T-helper 2 cell (primary cell): ENCODE measurements at places on chromosomes 16 and 17.

DNA sequence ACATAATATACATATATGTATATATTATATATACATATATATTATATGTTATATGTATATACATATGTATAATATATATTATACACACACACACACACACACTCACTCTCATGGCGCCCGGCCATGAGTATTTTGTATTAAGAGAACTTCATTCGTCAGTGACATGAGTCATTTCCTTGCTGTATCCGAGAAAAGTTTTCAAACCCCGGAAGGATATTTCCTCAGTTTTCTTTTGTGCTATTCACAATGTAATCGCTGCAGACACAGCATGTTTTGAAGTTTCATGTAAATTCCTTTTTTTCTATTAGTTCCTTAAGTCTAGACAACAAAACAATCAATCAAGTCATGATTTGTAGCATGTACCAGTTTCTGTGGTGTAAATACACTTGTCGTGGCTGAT is 33.3 kb downstream of the OR1D5 start:
- no peak for DNase-seq

- DNase-seq = no peak
Observed at GRCh38 chr17:41294016-41294415, 8.6 kb downstream of the KRTAP29-1 start.

DNA sequence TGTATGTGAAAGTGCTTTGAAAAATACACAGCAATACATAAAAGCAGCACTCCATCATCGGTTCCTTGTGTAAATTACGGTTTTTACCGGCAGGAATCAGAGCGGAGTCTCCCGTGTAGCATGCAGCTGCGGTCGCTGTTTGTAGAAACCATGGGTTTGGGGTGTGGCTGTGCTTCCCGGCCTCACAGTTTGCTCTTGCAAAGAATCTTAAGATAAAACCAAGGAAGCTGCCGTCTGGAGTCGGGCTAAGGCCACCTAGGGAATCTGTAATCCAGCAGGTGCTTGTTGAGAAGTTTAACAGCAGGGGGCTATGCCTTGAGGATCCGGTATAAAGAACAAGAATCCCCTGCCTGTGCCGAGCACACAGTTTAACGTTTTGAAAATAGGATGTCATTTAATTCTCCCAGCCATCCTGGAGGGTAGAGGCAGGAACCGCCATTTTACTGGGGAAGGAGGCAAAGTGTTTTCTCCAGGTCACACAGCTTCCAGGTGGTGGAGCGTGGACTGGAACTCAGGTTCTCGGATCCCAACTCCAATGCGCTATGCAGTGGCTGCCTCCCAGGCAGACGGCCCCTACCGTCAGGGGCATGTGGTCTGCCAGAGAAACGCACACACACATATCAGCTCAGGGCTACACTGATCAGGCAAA is 6.0 kb upstream of the TLCD3A start:
- DNase-seq = no peak

DNA sequence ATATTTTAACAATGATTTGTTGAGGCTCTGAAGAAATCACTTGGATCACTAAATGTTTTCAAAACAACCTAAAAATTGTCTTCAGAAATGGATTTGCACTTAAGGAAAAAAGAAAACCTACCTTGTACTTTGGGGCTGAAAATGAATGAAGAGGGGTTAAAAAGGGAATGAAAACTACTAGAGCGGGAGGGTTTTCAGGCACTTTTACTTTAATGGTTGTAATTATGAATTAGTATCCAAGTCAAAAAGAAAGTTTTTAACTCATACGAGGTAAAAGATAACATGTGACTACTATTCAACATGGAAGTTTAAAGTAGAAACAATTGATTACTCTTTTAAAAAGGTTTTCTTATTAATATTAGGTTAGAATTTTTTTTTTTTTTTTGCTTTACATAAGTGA is 5.1 kb downstream of the IGF2BP1 start:
- no peak for DNase-seq

GRCh38 chr17:1122533-1123392 is 57.0 kb downstream of the ABR start:
- peak; percentile 59 for DNase-seq

GRCh38 chr16:85475233-85475632 is 137.9 kb upstream of the GSE1 start:
- DNase-seq = no peak

DNA sequence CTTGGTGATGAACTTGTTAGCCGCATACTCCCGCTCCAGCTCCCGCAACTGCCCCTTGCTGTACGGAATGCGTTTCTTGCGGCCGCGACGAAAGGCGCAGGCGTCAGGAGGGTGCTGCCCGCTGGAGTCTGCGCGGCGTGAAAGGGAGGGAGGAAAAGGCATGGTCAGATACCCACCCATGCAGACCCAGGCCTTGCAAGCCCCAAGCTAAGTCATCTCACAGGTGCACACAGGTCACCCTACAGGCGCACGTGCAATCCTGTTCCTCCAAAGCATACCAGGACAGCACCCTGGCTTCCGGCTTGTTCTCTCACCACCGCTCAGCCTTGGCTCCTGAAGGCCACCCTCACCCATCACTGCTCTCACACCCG is 1.6 kb downstream of the HOXB13 start:
- DNase-seq = no peak

DNA sequence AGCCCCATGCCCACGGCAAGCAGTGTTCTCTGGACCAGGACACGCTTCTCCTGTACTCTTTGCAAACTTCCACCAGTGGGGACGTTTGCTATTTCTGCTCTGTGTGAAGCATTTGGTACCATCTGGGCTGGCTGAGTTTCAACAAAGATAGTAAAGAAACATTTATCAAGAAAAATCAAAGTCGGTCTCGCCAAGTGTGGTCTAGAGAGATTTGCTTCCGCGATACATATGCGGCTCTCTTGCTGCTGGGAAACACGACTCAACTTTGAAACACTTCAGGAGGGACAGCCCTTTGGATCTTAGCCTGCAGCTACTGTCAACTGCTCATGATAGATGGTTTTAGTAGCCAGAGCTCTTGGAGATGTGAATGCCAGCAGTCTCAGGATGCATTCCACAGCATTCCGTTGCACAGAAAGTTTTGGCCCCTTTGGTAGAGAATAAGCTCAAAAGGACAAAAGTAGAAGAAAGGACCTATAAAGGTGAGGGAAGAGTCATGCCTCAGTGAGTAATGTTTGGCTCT is 168.2 kb upstream of the CACNG3 start:
- DNase-seq = no peak

GRCh38 chr16:89149386-89149785 is 22.2 kb upstream of the CDH15 start:
- DNase-seq = no peak

- DNase-seq = no peak
Observed at GRCh38 chr16:65933703-65934102, 432.8 kb upstream of the CDH5 start.

DNA sequence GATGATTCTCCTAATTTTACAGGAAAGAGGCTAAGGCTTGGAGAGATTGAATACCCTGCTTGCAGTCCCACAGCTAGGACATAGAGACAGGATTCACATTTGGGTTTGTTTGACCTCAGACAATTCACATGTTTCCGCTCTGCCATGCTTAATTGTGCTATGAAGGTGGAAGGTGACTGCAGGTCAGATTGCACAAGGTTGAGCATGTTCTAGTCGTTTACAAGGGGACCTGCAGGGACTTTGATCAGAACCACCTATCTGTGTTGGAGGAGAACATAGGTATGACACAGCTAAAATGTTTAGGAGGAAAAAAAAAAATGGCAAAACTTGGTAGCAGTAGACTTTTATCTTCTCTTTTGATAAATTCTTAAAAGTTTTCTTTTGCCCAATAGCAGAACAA is 4.9 kb upstream of the ANKFN1 start:
- no peak for DNase-seq

DNA sequence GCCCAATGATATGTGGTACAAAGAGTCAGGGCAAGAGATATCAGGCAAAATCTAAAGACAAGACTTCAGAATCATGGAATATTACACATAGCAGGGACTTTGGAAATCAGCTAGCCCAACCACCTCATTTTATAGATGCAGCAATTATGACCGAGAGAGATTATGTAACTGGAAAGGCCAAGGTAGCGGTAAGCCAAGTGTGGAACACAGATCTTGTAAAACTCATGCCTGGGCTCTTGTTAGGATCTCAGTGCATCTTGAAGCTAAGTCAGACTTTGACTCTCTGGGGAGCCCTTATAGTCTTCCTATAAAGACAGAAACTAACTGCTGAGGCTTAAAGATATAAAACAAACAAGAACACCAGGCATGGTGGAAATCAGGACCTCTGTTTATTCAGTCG is 18.6 kb downstream of the MAP2K6 start:
- DNase-seq = no peak

DNA sequence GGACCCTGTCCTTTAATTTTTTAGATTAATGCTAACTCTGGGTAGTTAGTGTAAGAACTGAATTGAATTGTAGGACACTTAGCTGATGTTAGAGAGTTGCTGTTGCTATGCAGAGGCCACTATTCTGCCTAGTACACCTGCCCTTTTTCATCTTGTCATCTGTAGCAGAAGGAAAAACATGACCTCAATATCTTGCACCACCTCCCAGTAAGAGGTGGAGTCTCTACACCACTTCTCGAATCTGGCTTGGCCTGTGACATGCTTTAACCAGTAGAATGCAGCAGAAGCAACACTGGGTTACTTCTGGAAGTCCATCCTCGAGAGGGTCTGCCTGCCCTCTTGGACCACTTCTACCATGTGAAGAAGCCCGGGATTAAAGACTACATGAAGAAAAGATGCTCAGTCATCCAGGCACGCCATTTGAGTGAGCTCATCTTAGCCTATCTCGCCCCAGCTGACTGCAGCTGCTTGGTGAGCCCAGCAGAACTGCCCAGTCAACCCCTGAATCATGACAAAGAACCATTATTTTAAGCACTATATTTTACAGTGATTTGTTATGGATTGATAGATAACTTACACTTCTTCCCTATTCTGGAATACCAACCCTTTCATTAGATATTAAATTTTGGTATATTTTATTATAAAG is 153.5 kb downstream of the MYO1D start:
- no peak for DNase-seq
